Suppressor macrophage (primary cell): ENCODE measurements at places on chromosomes 4 and X.

DNA sequence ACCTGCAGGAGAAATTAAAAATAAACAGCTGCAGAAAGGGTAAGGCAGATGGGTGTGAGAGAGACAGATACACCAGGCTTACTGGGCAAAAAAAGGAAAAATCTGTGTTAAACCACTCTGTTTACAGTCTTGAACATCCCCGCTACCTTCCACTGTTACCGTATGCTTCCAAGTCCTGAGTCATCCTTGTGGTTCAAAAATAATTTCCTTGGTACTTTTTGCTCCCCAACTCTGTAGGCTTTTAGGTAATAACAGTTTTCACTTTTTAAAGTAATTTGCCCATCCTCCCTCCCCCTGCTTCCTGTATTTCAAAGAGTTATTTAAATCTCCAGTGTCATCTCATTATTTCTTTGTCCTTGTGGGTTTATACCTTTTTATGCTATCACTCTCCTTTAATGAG, 210.1 kb upstream of the FAT4 start:
- no peak for DNase-seq

- DNase-seq, result no peak
These were observed 70.1 kb upstream of the HCCS start for GRCh38 chrX:11040996-11041395.

DNA sequence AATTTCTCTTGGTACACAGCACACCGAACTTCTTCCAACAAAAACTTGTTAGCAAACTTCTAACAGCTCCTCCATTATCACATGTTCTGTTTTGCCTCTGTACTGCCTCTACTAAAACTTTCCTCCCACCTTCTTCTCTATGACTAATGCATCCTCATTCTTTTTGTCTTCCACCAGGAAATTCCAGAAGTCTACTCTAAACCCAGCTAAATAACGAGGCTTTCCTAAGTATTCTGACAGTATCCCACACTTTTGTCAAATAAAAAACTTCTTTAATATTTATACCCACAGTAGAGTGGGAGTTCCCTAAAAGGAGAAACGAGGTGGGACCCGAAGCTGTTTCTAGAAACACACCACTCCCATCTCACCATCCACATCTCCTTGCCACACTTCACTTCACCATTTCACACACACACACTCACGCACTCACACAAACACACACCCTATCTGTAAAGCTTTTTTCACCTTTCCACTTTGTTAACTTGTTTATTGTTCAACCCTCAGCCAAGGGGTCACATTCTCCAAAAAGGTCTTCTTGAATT, 280.3 kb downstream of the ARAP2 start:
- no peak for DNase-seq

GRCh38 chrX:45187731-45188130, 12.9 kb downstream of the DIPK2B start:
- no peak for DNase-seq

- peak; percentile 12 for DNase-seq
These were observed 24.3 kb upstream of the PGM2 start for GRCh38 chr4:37802068-37802666.

DNA sequence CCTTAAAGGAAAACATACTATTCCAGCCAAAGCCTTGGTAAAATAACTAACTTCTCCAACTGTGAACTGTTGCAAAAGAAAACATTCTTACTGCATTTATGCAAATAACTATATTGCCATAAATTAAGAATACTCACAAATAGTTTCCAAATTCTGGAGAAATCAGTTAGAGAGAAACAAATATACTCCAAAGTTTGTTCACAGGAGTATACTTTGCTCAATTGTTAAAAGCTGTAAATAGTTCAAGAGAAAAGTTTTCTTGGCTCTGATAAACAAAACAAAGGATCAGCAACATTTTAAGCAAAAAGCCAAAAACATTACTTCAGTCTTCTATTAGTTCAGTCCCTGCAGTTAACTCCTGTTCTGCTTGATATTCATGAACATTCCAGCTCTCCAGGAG, 83.0 kb downstream of the EIF4E start:
- DNase-seq, result no peak

DNA sequence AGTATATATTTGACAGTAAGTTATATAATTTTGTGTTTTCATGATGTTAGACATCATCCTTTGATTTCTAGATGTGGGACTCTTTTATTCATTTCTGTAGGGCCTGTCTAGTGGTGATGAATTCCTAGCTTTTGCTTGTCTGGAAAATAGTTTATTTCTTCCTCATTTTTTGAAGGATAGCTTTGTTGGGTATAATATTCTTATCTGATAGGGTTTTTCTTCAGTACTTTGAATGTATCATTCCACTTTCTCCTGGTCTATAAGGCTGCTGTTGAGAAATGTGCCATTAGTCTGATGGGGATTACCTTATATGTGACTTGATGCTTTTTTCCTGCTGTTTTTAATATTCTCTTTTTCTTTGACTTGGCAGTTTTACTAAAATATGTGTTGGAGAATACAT, 1104.5 kb downstream of the FAT4 start:
- DNase-seq, result no peak

- DNase-seq, result no peak
These were observed 15.7 kb upstream of the RNF128 start for GRCh38 chrX:106710771-106711170.

GRCh38 chrX:35890699-35891098, 28.8 kb upstream of the CFAP47 start:
- peak; percentile 77 for DNase-seq

- no peak for DNase-seq
These were observed 10.7 kb downstream of the SEPTIN6 start for GRCh38 chrX:119682019-119682989.

- no peak for DNase-seq
These were observed 44.6 kb upstream of the HGFAC start for GRCh38 chr4:3397128-3397527.

DNA sequence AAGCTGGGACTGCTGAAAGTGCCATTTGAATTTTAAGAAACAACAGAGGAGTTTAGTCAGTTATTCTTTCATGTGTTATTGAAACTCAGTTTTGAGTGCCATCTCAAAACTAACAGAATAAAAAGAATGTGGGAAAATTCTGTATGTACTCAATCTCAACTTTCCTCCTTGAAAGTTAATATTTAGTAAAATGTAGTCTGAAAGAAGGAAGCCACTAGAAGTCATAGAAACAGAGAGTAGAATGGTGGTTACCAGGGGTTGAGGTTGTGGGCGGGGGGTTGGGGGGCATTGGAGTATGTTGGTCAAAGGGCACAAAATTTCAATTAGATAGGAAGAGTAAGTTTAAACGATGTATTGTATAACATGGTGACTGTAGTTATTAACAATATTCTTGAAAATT, 628.3 kb upstream of the MAGEB2 start:
- no peak for DNase-seq

DNA sequence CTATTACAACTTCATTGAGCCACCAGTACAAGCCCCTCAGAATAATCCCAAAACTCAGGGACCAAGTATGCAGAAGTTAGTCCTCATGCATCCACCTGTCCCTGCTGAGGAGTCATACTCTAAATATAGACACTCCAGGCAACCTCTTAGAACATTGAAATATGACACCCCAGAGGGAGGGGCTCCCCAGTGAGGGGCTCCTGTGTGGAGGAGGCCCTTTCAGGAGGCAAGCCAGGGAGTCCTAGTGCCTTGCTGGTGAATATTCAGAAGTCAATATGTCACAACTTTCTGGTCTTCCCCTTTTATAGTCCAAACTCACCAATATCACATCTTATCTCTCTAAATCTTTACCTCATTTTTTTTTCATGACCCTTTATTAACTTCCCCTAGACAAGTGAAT, 1.6 kb upstream of the ARMCX6 start:
- no peak for DNase-seq

- DNase-seq, result no peak
These were observed 81.6 kb downstream of the GATB start for GRCh38 chr4:151679231-151679630.

GRCh38 chr4:119271361-119272085, 50.4 kb downstream of the FABP2 start:
- no peak for DNase-seq

DNA sequence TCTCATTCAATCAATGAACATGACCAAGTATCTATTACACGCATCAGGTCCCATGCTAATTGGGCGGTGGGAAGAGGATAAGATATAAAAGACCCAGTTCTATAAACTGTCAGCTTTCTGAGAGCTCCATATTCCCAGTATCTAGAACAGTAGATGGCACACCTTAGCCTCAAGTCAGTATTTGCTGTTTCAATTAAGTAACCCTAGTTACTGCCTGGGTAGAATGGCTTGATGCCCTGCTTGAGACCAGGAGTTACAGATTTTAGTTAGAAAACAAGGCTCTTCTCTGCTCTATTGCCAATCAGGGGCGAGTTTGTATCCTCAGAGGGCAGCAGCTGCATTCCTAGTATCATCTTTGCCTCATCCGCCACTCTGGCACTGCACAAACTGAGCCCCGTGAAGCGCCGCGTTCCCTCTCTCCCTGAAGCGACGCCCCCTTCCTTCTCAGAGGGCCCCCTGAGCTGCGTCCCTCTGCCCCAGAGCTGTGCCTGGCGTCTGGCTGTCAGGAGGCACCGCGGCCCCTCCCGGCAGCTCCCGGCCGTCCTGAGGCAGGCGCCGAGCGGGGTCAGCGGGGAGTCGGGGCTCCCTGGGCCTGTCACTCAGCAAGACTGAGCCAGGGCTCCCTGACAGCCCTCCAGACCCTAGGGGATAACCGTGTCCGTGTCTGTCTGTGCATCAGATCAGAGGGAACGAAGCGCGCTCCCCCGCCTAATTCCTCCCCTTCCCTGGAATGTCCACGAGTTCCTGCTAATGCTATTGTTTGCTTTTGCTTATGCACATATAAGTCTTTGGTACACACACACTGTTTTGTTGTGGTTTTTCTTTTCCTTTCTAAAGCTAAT, 212.4 kb upstream of the TTC29 start:
- DNase-seq, result no peak

DNA sequence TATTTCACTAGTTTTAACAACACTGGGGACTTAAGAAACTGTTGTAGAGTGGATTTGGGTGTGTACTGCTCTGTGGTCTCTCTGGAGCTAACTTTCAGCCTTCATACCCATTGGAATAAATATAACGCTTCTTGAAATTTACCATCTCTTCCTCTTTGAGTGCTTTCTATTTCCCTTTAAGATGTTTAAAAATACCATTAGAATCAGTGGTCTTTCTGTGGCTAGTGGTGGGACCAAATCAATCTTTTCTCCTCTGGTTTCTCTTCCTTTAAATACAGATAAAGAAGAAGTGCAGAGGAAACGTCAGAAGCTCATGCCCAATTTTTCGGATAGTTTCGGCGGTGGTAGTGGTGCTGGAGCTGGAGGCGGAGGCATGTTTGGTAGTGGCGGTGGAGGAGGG, 92.0 kb downstream of the NFKB1 start:
- DNase-seq, result peak; percentile 42
